ENCODE measurements at places on chromosomes 6 and 20.

DNA sequence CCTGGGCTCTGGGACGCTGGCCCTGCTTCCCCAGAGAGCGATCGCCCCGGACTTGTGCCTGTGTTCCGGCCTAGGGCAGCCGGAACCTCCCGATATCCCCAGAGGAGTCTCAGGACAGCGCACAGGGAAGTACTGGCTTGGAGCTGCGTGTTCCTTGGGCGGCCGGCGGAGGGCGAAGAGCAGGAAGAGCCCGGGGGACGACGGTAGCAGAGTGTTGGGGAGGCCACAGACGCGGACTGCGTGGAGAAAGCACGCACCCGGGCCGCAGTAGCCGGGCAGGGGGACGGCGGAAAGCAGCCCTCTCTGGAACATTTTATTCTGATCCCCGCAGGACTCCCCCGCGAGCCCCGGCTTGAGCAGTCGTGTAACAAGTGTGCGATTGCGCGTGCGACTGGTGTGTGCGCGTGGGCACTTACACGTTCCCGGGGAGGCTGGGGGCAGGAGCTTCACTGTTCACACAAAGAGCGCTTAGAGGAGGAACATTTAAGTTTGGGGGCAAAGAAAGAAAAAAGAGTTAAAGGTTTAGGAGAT lies 36.1 kb downstream of the NCR2 start:
- peak; percentile 29 for DNase-seq

GRCh38 chr6:102742028-102742427 lies 1348.5 kb downstream of the GRIK2 start:
- DNase-seq: no peak

DNA sequence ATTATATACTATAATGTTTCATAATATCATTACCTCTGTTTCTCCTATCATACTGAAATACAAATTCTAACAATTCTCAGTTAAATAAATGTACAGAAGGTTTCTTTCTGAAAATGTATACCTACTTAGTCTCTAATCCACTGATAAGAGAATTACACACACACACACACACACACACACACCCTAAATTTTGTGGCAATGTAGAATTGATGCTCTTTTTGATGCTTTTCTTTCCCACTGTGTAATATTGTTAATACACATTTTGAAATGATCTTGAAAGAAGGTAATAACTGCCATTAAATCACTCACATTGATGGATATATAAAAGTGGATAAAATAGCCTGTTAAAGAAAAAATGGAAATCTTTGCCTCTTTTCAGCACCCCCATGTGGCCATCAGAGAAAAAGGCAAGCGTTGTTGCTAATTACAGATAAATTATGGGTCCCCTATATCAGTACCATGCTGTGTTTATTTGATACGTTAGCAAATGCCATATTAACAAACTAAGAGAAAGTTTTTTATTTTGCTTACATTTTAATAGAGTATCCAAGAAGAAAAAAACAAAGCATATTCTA lies 76.6 kb upstream of the VGLL2 start:
- no peak for DNase-seq

- DNase-seq: no peak
These were observed 75.4 kb downstream of the MTHFD1L start for GRCh38 chr6:150940941-150941340.

DNA sequence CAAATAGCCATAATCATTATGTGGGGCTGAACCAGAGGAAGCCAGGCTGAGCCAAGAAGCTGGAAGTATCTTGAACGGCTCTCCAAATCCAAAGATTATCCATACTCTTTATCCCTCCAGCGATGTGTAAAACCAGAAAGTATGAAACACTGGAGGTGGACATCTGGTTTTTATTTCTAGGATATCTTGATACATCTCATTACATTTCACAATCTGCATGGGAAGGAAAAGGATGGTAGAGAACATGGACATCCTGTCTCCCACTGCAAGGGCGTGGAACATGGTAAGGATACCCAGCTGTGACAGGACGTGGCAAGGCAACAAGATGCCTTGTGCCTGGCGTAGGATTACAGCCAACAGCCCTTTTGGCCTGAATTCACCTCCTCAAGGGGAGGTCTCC lies 20.1 kb downstream of the TRIM27 start:
- DNase-seq: no peak

DNA sequence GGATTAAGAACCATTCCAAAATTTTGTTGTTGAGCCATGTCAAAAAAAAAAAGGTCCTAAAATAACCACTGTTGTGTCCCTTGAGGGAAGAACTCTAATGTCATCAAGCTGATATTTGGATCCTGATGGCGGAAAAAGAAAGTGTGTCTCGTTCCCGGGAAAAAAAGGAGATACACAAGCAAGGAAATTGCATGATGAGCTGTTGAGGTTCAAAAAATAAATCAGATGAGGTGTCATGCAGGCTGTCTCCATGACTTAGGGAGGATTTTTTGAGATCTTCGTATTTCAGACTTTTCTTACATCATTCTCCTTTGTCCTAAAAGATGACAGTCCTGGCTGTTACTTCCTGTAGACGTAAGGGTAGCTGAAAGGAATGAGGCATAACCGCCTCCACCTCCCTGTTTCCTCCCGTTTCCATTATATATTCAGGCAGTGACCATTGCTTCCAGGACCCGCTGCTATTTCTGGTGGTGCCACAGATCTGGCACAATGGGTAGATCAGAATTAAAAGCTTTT lies 117.3 kb upstream of the TNFAIP3 start:
- no peak for DNase-seq

DNA sequence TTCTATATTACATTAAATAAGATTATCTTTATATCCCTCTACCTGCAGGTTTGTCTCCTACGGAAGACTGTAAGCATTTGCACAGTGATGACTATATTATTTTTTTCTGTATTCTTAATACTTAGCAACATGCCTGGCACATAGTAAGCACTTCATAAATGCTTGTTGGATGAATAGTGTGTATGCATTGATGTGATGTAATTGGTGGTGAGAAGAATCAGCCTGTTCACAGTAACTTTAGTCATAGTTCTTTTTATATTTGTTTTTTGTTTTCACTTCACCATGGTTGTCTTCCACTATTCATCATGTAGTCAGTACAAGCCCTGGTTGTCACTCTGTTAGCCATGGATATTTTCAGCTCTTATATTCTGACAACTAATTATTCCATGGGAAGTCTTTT lies 184.0 kb upstream of the FLRT3 start:
- DNase-seq: no peak

DNA sequence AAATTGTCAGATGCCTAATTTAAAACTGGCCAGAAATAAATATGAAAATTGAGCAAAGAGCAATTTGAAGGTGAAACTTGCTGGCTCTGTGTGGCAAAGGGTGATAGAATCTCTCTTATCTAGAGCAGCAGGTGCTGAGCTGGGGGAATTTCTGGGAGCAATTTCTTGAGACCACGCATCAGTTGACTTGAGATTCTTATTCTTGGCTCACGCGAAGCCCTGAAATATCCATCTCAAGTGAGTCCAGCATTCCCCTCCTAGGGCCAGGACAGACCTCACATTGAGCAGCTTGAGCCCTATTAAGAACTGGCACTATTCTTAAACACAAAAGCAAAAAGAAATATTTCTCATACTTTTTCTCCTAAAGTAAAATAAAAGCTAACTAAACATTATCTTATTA lies 66.3 kb downstream of the MAP7 start:
- DNase-seq: no peak

DNA sequence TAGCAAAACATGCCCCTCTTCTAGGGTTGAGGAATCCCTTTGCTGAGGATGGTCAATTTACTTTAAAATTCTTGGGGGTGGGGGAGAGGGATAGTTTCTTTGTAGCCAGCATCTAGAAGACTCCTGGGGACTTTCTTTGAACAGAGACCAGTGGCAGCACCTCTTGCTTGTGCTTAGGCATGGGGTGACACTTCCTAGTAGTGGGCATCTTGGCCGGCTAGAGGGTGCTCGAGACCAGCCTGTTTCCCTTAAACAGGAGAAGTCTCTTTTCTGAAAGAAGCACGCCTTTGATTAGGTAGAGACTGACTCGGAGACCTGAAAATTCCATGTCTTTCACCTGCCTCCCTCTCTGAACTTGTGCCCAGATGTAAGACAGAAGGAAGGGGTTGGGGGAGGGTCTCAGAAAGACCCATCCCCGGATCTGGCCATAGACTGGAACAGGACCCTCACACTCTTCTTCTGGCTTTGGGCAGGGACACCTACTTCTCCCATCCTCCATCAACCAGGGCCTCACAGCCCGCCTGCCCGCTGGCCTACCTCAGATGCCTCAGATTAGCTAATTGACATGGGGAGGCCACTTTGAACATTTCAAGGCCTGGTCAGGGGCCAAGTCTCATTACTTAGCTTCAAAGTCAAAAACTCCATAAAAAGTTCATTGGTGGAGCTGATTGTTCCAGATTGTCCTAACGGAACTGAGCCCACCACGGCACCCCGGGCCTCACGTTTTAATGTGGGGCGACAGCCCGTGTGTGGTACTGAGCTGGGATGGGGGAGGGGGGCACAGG lies 172.2 kb downstream of the CDC5L start:
- DNase-seq: no peak

Data from stimulated activated CD4-positive, alpha-beta T cell treated with anti-CD3 and anti-CD28 coated beads, Interleukin-4, amount 100 ng/mL, for 1 hour (primary cell).